Activated T-cell treated with anti-CD3 and anti-CD28 coated beads, Interleukin-2, amount 50 U/mL, for 72 hours (primary cell): ENCODE measurements at places on chromosomes 4 and X. TPM values are rescaled to one million over a fixed set of nuclear protein-coding genes. Genes with fewer than 3 reads are reported as not detected.

DNA sequence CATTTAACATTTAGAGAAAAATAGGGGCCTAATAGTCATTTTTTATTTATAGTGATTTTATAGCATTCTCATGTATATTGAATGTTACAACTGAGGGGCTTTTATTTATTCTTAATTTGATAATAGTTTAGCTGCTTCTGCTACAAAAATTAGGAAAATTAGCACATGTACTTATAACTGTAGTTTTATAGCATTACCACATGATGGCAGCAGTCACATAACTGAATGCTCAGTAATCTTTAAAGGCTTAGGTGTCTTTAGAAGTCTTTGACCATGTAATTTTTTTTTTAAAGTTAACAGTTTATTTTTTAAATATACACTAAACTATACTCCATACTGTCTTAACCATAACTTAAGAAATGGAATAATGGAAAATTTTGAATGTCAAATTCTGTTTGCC is 136.6 kb downstream of the STAG2 start:
- peaks cover 5% of the 10 kb centered on the region for H3K36me3 ChIP-seq

GRCh38 chr4:66956426-66956825 is 588.9 kb downstream of the CENPC start:
- H3K27me3 ChIP-seq: no peaks in the 10 kb centered on the region
- no peak for DNase-seq
- no peak overlapping the region for H3K27ac ChIP-seq
- no peaks in the 10 kb centered on the region for H3K4me1 ChIP-seq
- H3K4me3 ChIP-seq: no peak overlapping the region

DNA sequence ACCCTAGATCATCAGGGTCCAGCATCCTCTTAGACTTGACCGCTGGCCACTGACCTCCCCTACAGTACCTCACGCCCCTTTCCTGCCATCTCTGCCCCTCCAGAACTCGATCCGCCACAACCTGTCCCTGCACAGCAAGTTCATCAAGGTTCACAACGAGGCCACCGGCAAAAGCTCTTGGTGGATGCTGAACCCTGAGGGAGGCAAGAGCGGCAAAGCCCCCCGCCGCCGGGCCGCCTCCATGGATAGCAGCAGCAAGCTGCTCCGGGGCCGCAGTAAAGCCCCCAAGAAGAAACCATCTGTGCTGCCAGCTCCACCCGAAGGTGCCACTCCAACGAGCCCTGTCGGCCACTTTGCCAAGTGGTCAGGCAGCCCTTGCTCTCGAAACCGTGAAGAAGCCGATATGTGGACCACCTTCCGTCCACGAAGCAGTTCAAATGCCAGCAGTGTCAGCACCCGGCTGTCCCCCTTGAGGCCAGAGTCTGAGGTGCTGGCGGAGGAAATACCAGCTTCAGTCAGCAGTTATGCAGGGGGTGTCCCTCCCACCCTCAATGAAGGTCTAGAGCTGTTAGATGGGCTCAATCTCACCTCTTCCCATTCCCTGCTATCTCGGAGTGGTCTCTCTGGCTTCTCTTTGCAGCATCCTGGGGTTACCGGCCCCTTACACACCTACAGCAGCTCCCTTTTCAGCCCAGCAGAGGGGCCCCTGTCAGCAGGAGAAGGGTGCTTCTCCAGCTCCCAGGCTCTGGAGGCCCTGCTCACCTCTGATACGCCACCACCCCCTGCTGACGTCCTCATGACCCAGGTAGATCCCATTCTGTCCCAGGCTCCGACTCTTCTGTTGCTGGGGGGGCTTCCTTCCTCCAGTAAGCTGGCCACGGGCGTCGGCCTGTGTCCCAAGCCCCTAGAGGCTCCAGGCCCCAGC is 5.2 kb downstream of the FOXO4 start:
- peaks cover 6% of the 10 kb centered on the region for H3K36me3 ChIP-seq
- no peak overlapping the region for H3K4me3 ChIP-seq
- H3K27me3 ChIP-seq: peaks cover 22% of the 10 kb centered on the region
- no peak for DNase-seq

DNA sequence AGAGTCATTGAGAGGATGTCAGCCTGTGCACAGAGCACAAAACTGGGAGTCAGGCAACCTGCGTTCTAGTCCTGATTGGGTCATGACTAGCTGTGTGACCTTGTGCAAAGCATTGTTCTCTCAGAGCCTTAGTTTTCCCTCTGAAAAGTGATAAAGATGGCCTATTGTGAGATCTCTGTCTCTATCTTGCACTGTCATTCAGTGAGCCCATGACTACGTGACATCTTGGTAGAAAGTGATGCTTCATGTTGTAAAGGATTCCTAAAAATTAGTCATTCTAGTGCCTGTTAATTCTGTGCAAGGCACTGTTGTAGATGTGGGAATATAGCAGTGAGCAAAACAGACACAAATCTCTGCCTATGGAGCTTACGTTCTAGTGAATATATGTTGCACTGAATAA is 2.5 kb downstream of the PGRMC1 start:
- no peak for DNase-seq
- peak overlapping the region; percentile 75 for H3K4me3 ChIP-seq
- no peak overlapping the region for H3K27ac ChIP-seq

GRCh38 chr4:5693871-5694270 is 14.5 kb downstream of the EVC2 start:
- H3K27me3 ChIP-seq: no peaks in the 10 kb centered on the region
- no peaks in the 10 kb centered on the region for H3K4me1 ChIP-seq
- H3K36me3 ChIP-seq: no peaks in the 10 kb centered on the region
- H3K4me3 ChIP-seq: no peak overlapping the region
- no peak for DNase-seq

- no peaks in the 10 kb centered on the region for H3K36me3 ChIP-seq
- no peaks in the 10 kb centered on the region for H3K27me3 ChIP-seq
- no peak for DNase-seq
- H3K4me1 ChIP-seq: no peaks in the 10 kb centered on the region
- no peak overlapping the region for H3K4me3 ChIP-seq
Observed at GRCh38 chrX:29687687-29688086, 527.7 kb upstream of the MAGEB2 start.

DNA sequence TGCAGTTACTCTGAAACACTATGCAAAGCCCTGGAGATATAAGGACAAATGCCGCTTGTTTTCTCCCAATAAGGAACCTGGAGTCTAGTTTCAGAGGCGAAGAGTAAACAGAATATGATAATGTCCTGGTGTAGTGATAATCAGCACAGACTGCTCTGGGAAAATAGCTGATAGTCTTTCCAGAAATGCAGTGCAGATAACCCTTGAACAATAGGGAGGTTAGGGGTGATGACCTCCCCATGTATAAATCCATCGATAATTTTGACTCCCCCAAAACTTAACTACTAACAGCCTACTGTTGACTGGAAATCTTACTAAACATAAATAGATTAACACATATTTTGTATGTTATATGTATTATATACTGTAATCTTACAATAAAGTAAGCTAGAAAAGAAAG is 1280.9 kb upstream of the TENM3 start:
- no peaks in the 10 kb centered on the region for H3K36me3 ChIP-seq
- H3K4me1 ChIP-seq: no peaks in the 10 kb centered on the region
- H3K27me3 ChIP-seq: no peaks in the 10 kb centered on the region
- H3K27ac ChIP-seq: no peak overlapping the region
- H3K4me3 ChIP-seq: no peak overlapping the region

DNA sequence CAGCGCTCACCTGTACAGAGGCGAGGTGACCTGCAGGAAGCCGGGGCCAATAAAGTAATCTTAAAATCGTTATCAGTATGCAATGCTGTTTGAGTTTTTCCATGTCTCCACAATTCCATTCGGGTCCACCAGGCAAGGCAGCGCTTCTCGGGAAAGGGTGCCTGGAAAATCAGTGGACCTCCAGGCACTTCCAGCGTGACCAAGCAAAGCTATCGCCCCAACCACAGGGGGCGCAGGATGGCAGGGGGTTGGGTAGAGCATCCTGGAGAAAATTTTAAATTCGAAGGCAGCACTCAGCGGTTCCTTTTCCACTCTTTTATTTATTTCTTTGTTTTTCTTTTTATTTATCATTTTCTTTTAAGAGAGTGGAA is 5.4 kb upstream of the SOX3 start:
- no peak for DNase-seq
- no peaks in the 10 kb centered on the region for H3K4me1 ChIP-seq
- no peak overlapping the region for H3K27ac ChIP-seq
- no peaks in the 10 kb centered on the region for H3K36me3 ChIP-seq
- no peak overlapping the region for H3K4me3 ChIP-seq

- peaks cover 14% of the 10 kb centered on the region for H3K4me1 ChIP-seq
- H3K36me3 ChIP-seq: no peaks in the 10 kb centered on the region
- no peak overlapping the region for H3K27ac ChIP-seq
- H3K4me3 ChIP-seq: no peak overlapping the region
Observed at GRCh38 chr4:77434299-77435092, 171.1 kb upstream of the CXCL13 start.

GRCh38 chrX:153564047-153564606 is 34.8 kb downstream of the CCNQ start:
- no peak overlapping the region for H3K27ac ChIP-seq
- no peak for DNase-seq
- H3K27me3 ChIP-seq: peaks cover 9% of the 10 kb centered on the region
- no peaks in the 10 kb centered on the region for H3K4me1 ChIP-seq

Gene ADGRG4
- not detected for total RNA-seq

Gene KDR
- not detected for total RNA-seq

Gene GLUD2
- 0.26 TPM for total RNA-seq

Gene FGG
- total RNA-seq: not detected

Gene FGF5
- not detected for total RNA-seq

Gene TRIM61
- 1.8 TPM for total RNA-seq
